ENCODE measurements at places on chromosomes 3 and 15.

- DNase-seq = no peak
Measured at GRCh38 chr3:128207951-128208350, 54.7 kb downstream of the EEFSEC start.

DNA sequence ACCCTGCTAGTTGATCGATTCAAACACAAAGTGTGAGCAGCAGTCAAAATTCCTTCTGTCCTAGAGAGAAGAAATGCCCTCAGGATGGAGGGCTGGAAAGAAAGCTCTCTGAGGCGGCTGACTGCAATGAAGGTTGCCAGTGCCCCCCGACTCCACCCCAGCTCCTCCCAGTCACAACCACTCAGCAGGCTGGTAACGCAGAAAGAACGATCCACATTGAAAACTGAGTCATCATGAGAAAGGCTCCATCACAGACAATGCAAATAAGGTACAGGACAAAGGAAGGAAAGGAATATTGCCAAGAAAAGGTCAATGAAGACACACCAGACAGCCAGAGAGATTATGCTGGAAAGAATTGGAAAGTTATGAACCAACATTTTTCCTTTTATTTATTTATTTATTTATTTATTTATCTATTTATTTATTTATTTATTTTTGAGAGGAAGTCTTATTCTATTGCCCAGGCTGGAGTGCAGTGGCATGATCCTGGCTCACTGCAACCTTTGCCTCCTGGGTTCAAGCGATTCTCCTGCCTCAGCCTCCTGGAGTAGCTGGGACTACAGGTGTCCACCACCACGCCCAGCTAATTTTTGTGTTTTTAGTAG, 17.4 kb upstream of the VGLL4 start:
- no peak for DNase-seq

- no peak for DNase-seq
Measured at GRCh38 chr3:174089592-174089991, 692.0 kb downstream of the NLGN1 start.

GRCh38 chr3:144272680-144273079, 301.1 kb downstream of the DIPK2A start:
- DNase-seq = no peak

DNA sequence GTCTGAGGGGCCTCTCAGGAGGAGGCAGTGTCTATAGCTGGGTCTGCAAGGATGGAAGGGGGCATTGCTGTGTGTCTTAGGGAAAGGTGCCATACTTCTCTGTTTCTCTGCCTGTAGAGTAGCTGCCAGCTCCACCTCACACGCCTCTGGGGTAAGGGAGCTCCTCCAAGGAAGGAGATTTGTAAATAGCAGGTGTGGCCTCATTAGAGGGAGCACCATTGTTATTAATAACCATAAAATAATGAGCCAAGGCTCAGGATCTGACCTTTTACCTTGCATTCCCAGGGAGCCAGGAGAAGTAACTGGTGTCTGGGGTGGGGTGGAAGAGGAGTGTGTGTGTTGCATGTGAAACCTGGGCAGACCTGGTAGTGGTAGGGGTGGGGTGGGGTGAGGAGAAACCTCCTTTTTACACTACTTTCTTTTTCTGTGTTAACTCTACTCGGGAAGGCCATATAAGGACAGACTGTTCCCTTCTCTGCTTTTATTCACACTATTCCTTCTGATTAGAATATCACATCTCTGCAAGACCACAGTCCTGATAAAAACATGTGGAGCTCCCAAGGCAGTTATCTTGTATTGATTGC, 2.2 kb upstream of the C15orf39 start:
- DNase-seq = no peak

GRCh38 chr15:64426845-64427465, 33.4 kb upstream of the ZNF609 start:
- DNase-seq = no peak
